ENCODE measurements at places on chromosomes 1 and 21.

- no peak for DNase-seq
These were observed 242.8 kb downstream of the TGFB2 start for GRCh38 chr1:218587900-218588299.

DNA sequence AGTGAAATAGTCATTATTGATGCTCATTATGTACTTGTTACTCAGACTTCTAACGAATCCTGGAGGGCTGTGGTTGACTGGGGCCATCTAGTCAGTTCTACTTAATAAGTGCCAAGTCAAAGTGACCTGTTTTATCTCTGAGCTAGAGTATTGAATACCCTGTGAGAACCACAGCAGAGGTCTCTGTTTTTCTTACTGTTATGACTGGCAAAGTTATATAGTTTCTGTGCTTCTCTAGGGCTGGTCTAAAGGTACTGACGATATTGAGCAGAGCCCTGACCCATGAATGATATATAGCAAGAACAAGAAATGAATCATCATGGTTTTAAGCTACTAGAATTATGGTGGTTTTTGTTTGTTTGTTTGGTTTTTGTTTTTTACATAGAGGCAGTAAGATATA is 555.8 kb downstream of the PLA2G4A start:
- no peak for DNase-seq

DNA sequence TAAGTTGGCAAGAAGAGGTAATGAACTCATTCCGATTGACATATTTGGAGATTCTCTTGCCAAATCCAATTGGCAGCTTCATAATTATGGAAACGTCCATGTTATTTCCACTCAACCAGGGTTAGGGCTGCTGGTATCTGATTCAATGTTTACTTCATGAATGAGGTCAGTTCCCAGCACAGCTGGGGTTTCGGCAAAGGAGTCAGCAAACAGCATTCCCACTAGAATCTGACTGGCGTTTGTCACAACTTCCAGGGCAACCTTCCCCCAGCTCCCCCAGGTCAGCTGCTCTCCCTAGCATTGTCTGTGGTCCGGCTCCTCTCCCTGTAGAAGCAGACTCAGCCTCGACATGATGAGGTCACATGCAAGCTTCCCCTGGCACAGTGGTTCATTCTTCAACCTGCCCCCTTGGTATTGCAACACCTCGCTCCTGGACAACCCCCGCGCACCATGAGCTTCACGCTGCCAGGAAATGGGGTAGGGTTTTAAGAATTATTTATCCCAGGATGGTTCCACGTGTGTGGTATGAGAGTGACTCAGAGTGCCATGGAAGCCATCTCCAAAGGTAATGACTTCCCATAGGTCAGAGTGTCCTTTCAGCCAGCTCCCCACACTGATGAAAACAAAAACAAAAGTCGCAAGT is 100.7 kb upstream of the SLC25A33 start:
- peak; percentile 54 for DNase-seq

DNA sequence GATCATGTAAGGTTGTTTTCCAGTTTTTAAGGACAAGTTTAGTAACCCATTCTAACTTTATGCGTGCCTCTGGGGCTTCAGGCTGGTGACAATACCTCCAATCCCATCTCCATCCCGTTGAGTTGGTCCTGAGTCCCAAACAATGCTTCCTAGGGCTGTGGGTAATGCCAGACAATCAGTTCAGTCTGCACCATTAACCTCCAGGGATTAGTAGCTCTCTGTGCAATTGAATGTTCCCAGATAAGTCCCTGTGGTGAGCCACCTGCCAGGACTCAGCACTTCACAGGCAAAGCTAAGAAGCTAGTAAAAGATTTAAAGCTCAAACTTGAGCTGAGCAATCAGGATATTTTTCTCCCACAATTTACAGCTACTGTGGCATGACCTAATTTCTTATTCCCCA is 462.2 kb upstream of the PTBP2 start:
- peak; percentile 37 for DNase-seq

DNA sequence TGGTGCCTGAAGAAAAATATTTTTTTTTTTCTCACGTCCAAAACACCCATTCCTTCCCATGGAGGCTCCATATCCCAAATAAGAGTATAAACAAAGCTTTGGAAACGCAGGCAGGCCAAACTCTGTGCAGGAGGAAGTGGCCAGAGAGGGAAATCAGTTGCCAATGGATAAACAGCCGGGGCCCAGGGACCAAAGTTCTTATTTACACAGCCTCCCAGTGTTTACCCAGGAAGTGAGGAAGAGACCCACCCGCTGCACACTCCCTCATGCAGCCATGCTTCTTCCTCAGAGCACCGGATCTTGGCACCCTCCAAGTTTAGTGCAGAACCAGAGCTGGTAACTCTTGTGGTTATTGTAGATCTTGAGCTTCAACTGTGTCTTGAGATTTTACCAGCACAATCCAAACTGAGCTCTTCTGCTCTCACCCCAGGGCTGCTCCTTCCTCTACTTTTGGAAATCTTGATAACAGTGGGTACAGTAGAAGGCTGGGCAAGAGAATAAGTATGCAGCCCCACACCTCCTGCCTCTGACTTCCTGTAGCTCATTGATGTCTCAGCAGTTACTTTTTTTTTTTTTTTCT is 14.2 kb downstream of the MARCKSL1 start:
- DNase-seq, result no peak

- no peak for DNase-seq
These were observed 396.7 kb upstream of the DAB1 start for GRCh38 chr1:57820356-57821095.

Measured in eye (tissue), 1 donor.